ENCODE measurements at places on chromosomes 5 and 9. TPM values are rescaled to one million over a fixed set of nuclear protein-coding genes. Genes with fewer than 3 reads are reported as not detected.

DNA sequence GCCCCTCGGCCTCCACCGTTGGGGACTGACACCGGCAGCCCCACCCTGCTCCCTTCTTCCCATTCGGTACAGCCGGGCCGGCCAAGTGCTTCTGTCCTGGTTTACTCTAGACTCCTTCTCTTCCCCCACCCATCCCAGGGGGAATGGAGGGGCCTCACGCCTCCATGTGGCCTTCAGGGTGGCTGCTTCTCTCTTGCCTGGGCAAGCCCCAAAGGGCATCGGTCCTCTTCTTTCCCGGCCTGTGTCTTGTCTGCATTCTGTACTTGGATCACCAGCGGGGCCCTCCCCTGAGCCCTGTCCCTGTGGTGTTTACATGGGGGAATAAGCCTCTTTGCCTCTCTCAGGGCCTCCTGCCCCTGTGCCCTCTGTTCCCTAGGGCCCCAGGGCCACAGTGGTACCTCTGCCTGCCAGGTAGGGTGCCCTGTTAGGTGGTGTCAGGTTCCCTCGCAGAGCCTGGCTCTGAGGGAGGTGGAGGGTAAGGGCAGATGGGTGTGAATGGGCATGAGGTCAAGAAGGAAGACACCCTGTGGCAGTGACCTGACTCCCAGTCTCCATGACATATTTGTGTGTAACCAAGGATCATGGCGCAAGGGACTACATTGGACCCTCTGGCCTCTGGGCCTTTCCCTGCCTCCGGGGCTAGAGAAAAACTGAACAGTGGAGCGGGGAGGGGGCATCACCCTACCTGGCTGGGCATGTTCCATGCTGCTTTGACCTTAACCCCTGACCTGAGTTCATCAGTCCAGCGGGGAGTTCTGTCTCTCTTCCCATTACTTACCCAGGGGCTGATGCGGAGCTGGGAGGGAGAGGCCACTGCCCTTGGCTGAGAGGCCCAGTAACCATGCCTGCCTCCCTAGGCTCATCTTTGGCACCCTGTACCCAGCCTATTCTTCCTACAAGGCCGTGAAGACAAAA lies 1.6 kb downstream of the REEP2 start:
- H3K27ac ChIP-seq = no peak overlapping the region
- H3K27me3 ChIP-seq = no peaks in the 10 kb centered on the region
- no peak for DNase-seq

- H3K27me3 ChIP-seq = no peaks in the 10 kb centered on the region
- no peak for DNase-seq
- H3K36me3 ChIP-seq = no peaks in the 10 kb centered on the region
- no peak overlapping the region for H3K4me3 ChIP-seq
- H3K27ac ChIP-seq = no peak overlapping the region
Measured at GRCh38 chr9:16974436-16974835, 104.0 kb upstream of the BNC2 start.

DNA sequence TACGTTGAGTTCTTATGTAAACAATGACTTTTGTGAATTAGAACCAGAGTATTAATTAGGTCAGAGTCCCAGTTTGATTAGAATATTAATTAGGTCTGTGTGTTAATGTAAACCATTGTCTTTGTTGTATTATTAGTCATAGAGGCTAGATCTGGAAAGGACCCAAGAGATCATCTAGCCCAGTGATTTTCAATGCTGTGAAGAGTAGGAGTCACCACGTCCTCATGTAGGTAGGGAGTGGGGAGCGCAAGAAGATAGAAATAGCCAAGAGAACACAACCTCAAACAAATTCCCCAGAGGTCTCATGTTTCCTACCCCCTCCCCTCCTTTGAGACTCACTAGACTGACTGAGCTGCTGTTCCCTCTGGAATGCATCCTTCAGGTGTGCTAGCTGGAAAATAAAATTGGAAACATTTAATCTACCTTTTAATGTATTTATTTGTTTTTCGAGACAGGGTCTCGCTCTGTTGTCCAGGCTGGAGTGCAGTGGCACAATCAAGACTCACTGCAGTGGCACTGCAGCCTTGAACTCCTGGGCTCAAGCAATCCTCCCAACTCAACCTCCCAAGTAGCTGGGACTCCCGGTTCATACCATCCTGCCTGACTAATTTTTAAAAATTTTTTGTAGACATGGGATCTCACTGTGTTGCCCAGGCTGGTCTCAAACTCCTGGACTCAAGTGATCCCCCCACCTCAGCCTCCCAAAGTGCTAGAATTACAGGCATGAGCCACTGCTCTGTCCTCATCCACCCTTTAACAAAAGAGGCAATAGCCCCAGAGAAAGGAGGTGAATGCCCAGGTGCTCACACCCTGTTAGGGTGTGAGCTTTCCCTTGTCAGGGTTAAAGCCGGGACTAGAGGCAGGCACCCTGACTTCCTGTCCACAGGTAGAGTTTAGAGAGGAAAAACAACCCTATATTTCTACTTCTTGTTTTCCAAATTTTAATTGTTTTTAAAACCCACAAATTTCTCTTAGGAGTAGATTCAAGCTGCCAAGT lies 92.9 kb downstream of the INIP start:
- no peak overlapping the region for H3K27ac ChIP-seq
- no peak for DNase-seq
- no peaks in the 10 kb centered on the region for H3K27me3 ChIP-seq
- H3K4me3 ChIP-seq = no peak overlapping the region
- H3K36me3 ChIP-seq = no peaks in the 10 kb centered on the region

DNA sequence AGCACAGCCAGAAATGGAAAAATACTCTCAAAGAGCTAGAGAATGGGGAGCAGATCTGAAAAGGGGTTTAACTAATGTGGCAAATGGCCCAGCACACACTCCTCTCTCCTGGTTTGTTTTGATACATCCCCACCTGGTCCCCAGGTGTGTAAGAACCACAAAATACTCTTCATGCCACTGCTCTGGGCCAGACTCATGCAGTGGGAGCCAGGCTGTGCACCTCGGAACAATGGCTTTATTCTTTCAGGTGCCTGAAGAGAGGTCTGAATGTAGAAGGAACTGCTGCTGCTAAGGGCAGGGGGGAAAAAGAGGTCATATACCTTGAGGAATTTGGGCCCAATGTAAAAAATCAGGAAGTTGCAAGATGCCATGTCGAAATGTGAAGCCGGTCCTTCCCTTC lies 123.9 kb upstream of the ADAMTSL1 start:
- no peak for DNase-seq
- no peaks in the 10 kb centered on the region for H3K4me1 ChIP-seq
- no peaks in the 10 kb centered on the region for H3K27me3 ChIP-seq
- H3K36me3 ChIP-seq = no peaks in the 10 kb centered on the region

DNA sequence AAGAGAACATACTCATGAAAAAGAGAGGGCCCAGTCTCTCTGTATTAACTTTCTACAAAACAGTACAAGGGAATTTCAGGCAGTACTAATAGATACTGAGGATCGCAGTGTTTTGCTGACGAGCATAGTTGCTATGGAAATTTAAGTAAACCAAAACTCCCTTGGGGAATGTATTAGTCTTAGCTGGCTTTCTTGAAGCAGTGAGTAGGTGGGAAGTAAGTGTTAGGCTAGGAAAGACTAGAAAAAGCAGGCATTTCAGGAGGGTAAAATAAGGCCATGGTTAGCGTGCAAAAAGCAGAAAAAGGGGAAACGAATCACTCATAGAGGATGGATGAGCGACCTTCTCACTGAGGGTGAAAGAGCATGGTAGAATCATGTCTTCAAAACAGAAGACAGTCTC lies 84.3 kb upstream of the ACTBL2 start:
- no peaks in the 10 kb centered on the region for H3K36me3 ChIP-seq
- no peaks in the 10 kb centered on the region for H3K27me3 ChIP-seq
- no peak overlapping the region for H3K27ac ChIP-seq
- no peaks in the 10 kb centered on the region for H3K4me1 ChIP-seq

GRCh38 chr5:135085936-135086725 lies 52.1 kb upstream of the PITX1 start:
- no peaks in the 10 kb centered on the region for H3K27me3 ChIP-seq
- H3K4me3 ChIP-seq = no peak overlapping the region
- no peaks in the 10 kb centered on the region for H3K4me1 ChIP-seq
- DNase-seq = no peak
- H3K36me3 ChIP-seq = no peaks in the 10 kb centered on the region

- H3K27me3 ChIP-seq = no peaks in the 10 kb centered on the region
- H3K36me3 ChIP-seq = no peaks in the 10 kb centered on the region
- H3K27ac ChIP-seq = no peak overlapping the region
- DNase-seq = no peak
- no peak overlapping the region for H3K4me3 ChIP-seq
Measured at GRCh38 chr5:124952079-124952478, 205.6 kb upstream of the ZNF608 start.

Gene HAVCR1
- 0.46 TPM for total RNA-seq

Gene SOHLH1
- not detected for total RNA-seq
